Thyroid gland (tissue), 4 donors: ENCODE measurements at places on chromosomes 16 and 17. TPM values are rescaled to one million over a fixed set of nuclear protein-coding genes. Genes with fewer than 3 reads are reported as not detected.

GRCh38 chr16:3180445-3180878 is 7.5 kb upstream of the OR1F1 start:
- peaks cover 40% of the 10 kb centered on the region for H3K27me3 ChIP-seq
- DNase-seq: no peak
- no peaks in the 10 kb centered on the region for H3K36me3 ChIP-seq
- no peak overlapping the region for H3K4me3 ChIP-seq
- H3K27ac ChIP-seq: no peak overlapping the region

DNA sequence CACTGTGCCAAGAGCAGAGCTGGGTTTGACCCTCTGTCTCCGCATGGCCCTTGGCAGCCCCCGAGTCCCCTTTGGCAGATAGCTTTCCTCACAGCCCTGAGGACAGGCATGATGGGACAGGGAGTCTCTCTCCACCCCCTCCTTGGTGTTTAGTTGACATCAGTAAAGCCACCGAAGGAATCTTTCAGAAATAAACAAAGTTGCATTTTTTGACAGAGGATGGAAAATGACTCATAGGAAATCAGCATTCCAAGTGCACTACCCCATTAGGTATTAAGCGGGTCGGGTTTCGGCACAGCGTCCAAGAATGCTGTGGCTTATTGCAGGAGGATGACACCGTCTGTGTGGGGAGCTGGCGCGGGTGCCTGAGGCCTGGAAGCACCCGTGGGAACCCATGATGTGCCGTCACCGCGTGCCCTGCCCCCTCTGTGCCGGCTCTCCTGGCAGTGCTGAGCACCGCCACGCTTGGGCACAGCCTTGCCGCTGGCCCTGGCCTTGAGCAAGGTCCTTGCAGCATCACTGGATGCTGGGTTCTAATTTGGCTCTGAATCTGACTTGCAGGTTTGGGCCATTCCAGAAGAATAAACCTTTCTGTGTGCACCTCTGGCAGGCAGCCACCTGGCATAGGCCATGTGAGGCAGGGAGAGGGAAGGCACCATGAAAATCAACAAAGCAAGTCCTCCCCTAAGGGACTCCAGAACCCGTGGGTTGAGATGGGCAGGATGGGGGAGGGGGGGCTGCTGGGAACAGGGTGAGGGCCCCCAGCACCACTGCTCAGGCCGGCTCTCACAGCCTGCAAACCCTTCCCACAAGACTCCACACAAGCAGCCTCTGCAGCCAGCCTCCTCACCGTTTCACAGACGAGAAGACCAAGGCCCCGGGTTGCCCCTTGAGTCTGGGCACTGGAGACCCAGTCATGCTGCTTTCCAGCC is 50.5 kb upstream of the ZNF469 start:
- no peak overlapping the region for H3K27ac ChIP-seq
- peaks cover 9% of the 10 kb centered on the region for H3K4me1 ChIP-seq
- no peaks in the 10 kb centered on the region for H3K27me3 ChIP-seq
- peak; percentile 30 for DNase-seq
- no peaks in the 10 kb centered on the region for H3K36me3 ChIP-seq

FSCN2 gene
- 9.7 TPM for total RNA-seq

DNA sequence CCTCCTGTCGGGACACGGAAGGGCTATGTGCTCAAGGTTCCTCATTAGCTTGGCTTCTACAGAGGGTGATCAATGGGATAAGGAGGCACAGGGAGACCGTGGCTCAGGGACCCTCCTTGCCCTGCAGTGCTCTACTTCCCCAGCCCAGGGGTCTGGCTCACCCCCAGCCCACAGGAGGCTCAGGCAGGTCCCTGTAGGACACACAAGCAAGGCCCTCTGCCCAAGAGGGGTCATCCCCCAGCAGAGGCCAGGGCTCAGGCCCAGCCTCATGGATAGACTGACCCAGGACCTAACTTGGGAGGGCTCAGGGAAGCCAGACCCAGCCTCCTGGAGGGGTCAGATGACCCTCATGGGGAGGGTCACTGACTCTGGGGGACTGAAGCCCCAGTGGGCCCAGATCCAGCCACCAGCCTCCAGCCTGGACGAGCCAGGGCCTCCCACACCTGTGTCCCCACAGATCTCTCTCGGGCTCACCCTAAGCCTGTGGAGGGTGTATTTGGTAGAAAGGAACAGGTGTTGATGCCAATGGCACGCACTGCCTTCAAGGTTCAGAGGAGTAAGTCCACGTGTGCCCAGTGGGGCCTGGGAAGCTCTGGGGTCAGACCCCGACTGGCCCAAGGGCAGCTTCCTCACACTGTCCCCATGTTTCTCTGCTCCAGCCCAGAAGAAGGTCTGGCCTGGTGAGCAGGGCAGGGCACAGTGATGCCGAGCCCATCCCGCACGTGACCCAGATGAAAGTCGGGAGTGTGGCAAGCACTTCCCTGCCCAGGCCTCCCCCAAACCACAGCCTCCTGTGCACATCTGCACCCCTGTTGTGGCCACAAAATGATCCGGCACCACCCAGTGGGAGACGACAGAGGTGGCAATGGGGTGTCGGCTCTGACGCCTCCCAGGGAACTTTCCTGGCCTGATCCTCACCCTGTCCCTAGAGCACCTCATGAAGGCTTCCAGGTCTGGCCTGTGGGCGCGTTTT is 10.9 kb upstream of the KRTAP17-1 start:
- DNase-seq: no peak
- H3K4me1 ChIP-seq: no peaks in the 10 kb centered on the region
- H3K4me3 ChIP-seq: no peak overlapping the region
- no peaks in the 10 kb centered on the region for H3K36me3 ChIP-seq
